Hematopoietic multipotent progenitor cell treated with erythropoietin and hydrocortisone succinate and interleukin-3 and kit ligand, for 6 days (in vitro differentiated cells): ENCODE measurements at places on chromosomes 4 and X.

DNA sequence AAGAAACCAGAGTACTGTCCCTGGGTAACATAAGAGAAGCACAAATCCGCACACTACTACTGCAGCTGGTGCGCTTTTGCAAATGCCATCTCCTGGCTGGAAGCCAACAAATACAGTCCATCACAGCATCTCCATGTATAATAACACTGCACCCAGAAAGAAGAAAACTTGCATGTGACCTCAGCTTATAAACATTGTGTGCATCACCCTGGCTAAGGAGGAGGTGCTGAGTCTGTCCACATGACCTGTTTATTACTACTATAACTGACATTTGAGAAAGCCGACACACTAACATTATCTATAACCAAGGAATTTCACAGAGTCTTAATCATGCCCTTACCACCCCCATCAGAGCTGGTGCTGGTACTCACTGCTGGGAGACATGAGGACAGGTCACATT, 516.8 kb downstream of the CFAP47 start:
- no peak for DNase-seq

DNA sequence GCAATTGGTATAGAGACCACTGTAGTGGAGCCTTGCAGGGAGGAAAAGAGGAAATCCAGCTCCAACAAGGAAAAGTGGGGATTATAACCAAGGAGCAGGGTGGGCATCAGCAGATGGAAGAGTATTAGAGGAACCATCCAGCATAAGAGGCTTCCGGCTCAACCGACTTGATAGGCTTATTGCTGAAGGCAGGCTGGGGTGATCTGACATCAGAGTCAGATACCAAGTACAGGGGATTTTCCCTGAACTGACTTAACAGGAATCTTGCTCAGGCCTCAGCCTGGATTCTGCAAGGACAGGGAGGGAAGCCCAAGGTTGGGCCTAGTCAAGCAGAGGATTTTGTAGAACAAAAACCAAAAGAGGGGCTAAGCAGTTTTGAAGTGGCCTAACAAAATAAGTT, 129.6 kb downstream of the DCLK2 start:
- no peak for DNase-seq

- no peak for DNase-seq
These were observed 41.3 kb upstream of the IGFBP7 start for GRCh38 chr4:57151481-57151880.

DNA sequence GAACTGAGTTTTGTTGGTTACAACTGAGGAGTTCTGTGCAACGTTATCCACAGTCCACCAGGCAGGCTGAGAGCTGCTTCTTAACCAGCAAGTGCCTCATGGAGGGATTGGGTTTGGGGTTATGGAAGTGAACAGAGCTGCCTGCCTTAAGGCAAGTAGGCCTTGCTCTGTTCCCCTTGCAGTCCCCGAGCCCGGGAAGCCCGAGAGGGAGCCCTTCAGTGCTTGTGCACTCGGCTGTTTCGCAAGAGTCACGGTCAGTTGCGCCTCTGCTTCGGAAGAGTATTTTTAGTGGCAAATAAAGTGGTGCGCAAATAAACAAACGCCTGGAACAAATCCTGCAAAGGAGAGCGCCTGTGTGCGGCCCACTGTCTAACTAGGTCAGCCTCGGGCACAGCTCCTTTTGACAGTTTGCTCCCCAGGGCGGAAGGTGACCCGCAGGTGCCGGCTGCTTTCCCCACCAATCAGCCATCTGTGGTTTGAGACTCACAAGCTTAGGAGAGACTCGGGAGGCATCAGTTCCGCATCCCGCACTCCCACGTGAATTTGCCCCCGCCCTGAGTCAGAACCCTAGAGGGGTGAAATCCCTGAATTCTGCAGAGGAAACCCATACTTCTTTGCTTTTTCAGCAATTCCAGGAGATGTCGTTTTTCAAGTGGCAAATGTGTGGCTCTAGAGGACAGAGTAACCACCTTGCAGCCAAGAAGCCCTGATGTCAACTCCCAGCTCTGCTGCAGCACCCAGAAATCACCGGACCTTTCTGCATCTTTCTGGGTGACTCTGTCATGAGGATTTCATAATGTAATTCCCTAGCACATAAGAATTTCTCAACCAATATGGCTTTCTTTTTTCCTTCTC, 56.8 kb downstream of the LGI2 start:
- DNase-seq, result no peak

DNA sequence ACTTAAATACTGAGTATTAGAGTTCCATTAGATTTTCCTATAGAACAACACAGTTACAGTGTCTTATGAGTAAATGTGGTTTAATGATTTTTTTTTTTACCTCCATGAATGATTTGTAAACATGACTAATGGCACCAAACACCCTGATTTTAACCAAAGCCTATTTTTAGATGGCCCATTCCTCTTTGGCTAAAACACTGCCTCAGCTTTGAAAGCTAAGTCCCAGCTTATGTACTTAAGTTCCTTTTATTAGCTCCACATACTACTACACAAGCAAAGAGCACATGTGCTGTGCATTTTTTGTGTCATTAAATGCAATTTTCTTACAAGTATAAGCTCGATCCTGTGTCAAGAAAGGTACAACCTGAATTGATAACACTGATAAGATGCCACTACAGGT, 575.6 kb upstream of the PITX2 start:
- DNase-seq, result no peak

GRCh38 chrX:1072637-1073377, 139.6 kb downstream of the CRLF2 start:
- DNase-seq, result no peak

GRCh38 chr4:52622564-52622963, 36.5 kb downstream of the USP46 start:
- no peak for DNase-seq

- no peak for DNase-seq
These were observed 26.5 kb upstream of the PSAPL1 start for GRCh38 chr4:7461230-7461629.

- DNase-seq, result no peak
These were observed 466.3 kb upstream of the HS3ST1 start for GRCh38 chr4:11894977-11895376.

DNA sequence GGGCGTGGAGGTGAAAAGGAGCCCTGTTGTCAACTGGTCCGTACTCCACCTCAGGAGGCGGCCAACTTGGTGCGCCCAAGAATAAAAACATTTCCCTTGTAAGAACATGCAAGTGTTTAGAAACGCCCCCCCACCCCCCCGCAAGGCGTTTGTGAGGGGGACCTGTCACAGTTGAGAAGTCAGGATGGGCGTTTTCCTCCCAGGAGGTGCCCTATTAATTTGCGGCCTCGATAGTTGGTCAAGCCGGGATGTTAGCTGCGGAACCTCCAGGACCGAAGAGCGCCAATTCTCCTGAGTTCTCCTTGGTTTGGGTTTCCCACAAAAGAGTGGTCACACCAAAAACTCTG, 651 bp upstream of the SAP30 start:
- DNase-seq, result peak; percentile 80

GRCh38 chr4:122692641-122693520, 39.6 kb upstream of the BBS12 start:
- no peak for DNase-seq

GRCh38 chr4:42750856-42751255, 94.0 kb upstream of the ATP8A1 start:
- DNase-seq, result no peak

DNA sequence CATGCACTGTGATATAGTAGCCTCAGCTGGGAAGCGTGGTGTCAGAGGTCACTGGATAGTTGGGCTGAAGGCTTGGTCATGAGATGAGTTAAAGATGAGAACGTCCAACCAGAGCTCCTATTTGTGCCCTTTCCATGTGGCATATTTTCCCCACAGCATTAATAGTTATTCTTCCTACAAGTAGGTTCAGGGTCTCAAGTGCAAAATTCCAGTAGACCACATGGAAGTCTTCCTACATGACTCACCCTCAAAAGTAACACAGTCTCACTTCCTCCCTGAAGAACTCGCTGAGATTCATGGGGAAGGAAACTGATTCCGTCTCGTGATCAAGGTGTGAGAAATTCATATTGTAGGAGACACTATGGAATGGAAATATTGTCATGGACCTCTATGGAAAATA, 1212.5 kb upstream of the PRKX start:
- peak; percentile 1 for DNase-seq

DNA sequence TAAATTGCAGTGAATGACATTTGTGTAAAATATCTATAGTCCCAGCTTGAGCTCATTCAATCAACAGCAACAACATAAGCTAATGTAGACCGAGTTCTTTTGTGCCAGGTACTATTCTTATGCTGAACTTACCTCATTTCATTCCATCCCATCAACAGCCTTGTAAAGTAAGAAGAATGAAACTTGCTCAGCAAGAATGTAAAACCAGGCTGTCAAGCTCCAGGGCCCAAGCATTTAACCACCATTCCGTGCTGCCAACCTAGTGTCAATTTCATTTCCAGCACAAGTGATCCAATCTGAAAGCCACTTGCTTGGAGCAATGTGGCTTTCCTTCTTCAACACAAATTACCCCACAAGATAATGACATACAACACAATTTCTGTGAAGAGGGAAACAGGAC, 36.6 kb downstream of the RASSF6 start:
- no peak for DNase-seq

- DNase-seq, result peak; percentile 78
These were observed 18.4 kb upstream of the LDB2 start for GRCh38 chr4:16916719-16917337.

GRCh38 chr4:39348371-39349315, 17.5 kb downstream of the RFC1 start:
- no peak for DNase-seq

- peak; percentile 79 for DNase-seq
These were observed 2.3 kb downstream of the ZNF827 start for GRCh38 chr4:145936142-145936996.

- peak; percentile 63 for DNase-seq
These were observed 53.8 kb downstream of the APLN start for GRCh38 chrX:129600981-129601424.

GRCh38 chrX:130025256-130025655, 42.8 kb downstream of the BCORL1 start:
- DNase-seq, result peak; percentile 5

GRCh38 chrX:20951016-20951810, 423.0 kb upstream of the CNKSR2 start:
- no peak for DNase-seq

GRCh38 chr4:2924286-2924685, 38.9 kb downstream of the NOP14 start:
- DNase-seq, result no peak
